GM19239 (cell line): ENCODE measurements at places on chromosomes 7 and 10.

- DNase-seq: no peak
Measured at GRCh38 chr10:971150-971542, 17.1 kb upstream of the GTPBP4 start.

DNA sequence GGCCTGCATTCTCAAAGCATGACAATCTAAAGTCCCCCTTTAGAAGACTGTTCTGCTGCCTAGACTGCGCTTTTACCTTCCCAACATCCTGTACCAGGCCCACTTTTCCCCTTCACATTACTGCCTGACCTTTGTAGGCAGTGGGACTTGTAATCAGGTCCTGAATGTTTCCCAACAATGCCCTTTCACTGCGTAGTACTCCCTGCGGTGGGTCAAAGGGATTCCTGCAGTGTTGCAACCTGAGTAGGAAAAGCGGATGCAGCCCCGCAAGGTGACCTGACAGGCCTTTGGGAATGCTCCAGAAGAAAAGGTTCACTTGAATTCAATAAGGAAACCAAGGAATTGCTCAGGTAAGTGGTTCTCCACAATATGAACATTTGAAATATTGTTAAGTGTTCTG, 4.9 kb upstream of the TCAF1 start:
- DNase-seq: no peak

DNA sequence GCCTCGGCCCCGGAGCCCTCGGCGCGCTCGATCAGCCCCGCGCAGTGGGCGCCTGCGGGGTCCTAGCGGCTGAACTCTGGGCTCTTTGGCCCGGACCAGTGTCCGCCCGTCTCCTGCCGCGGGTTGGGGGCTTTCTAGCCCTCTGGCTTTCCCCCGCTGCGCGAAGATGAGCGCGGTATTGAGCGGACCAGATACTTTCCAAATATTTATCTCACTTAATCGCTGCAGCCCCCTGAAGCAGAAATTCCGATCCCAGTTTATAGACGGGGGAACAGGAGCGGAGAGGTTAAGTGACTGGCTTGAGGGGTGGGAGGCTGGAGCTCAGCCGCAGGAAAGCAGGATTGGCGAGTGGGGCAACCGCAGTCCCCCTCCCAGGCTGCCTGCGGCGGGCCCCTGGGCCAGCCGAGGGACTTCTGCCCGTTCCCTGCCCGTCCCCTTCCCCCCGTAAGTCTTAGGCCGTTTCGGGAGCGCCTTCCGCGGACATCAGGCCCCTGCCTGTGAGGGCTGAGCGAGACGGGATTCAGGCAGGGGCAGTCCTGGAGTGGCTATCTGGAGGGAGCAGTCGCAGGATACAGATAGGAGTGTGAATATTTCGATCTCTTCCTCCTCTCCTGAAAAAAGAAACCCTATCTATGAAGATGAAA, 565 bp downstream of the STRIP2 start:
- no peak for DNase-seq

DNA sequence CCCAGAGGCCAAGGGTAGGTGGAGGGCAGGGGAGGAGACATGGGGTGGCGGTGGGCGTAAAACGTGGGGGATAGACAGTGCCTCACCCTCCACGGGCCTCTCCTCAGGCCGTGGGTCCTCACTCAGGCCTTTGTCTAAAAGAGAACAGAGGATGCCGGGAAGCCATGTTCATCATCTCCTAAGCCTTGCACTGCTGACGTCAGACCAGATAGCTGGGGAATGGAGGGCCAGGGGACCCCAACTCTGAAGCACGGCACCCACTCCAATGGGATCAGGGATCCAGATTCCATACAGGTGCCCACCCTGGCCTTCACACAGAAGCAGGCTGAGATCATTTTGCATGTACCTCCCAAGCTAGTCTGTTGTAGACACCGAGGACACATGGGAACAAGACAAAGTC, 83.4 kb upstream of the TMEM248 start:
- no peak for DNase-seq

DNA sequence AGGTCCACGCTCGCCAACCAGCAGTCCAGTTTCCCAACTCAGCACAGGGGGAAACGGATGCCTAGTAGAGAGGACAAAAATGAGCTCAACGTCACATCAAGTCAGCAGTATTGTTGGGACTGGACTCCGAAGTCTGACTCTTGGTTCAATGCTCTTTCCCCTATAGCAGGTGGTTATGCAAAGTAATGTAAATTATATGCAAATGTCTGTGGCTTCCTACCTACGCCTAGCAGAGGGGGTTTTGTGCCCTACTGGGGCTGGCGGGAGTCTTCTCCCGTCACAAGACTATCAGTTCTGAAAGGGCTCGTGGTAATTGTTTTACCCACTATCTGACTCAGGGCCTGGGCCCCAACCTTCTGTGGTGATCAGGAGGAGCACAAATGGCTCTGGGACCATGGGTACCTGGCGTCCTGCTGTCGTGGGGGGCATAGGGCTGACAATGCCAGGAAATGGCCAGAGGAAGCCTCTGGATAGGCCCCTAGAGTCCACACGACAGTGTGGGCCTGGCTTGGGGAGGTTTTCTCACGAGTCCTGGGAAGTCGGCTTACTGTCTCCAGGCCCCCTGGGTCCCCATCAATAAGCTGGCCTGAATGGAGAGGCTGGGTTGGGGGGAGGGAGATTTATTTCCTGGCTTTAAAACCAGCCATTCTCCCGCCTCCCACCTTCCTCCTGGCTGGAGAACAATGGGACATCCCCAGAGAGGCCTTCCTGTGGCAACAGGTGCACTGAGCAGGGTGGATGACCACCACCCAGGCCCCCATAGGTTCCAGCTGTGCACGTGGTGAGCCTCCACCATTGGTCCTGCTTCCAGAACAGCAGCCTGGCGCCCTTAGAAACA, 41.8 kb downstream of the UNC5B start:
- DNase-seq: no peak

- DNase-seq: no peak
Measured at GRCh38 chr10:117226813-117227451, 14.0 kb upstream of the SLC18A2 start.

DNA sequence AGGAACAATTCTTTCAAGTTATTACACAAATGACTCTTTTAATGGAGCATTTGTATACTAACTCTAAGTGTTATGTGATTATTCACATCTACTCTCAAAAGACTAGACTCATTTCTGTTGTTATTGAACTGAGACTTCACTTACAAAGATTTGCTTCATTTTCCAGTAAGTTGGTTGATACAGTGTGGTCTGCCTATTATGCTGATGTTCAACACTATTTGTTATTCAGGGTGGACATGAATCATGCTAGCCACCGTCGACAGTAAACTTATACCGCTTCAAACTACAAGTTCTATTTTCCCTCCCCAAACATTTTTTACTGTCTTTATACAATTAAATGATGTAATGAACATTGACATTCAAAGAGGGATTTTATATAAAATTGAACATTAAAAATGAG, 84.5 kb downstream of the PRKG1 start:
- DNase-seq: no peak

- DNase-seq: no peak
Measured at GRCh38 chr7:134709197-134709596, 62.5 kb downstream of the BPGM start.

- no peak for DNase-seq
Measured at GRCh38 chr7:121938429-121938996, 65.6 kb downstream of the PTPRZ1 start.

GRCh38 chr10:20181434-20181833, 365.2 kb downstream of the PLXDC2 start:
- DNase-seq: no peak

DNA sequence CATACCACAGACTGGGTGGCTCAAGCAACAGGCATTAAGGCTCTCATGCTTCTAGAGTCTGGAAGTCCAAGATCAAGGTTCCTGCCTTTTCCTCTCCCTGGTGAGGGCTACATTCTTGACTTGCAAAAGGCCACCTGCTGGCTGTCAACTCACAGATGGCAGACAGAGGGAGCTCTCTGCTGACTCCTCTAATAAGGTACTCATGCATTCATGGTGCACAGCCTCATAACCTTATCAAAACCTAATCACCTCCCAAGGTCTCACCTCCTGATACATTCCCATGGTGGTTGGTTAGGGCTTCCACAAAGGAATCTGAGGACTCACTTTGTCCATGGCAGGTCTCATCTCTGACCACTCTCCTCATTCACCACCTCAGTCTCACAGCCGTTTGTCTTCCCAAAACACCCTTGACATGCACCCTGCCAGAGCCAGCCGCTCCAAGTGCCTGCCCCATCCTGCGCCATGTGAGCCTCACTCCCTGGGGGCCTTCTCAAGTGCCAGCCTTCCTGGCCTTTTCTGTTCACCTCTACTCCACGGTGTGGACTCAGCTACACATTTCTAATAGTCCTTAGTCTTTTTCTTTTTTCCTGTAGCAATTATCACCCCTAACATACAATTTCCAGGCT, 400.3 kb upstream of the ADARB2 start:
- peak; percentile 4 for DNase-seq

DNA sequence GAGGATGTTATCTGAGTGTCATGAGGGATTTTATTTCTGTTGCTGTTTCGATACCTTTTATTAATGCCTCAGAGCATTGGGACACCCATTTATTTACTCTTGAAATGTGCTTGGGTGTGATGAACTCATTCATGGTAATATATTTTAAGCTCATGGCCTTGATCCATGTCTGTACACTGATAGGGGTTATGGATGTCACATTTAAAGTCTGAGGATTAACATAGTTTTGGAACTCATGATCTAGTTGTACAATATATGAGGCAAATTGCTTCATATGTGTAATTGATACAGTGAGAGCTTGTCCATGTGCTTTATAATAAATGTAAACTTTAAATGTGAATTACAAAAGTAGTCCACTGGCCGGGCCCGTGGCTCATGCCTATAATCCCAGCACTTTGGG, 23.0 kb upstream of the ZRANB1 start:
- DNase-seq: no peak
